Activated CD8-positive, alpha-beta T cell treated with anti-CD3 and anti-CD28 coated beads for 36 hours (primary cell): ENCODE measurements at places on chromosomes 16 and 17. TPM values are rescaled to one million over a fixed set of nuclear protein-coding genes. Genes with fewer than 3 reads are reported as not detected.
A peak's percentile ranks its signal among the peaks of the same experiment; 100 is the strongest.

- DNase-seq, result no peak
Measured at GRCh38 chr16:55687802-55688201, 32.0 kb downstream of the SLC6A2 start.

DNA sequence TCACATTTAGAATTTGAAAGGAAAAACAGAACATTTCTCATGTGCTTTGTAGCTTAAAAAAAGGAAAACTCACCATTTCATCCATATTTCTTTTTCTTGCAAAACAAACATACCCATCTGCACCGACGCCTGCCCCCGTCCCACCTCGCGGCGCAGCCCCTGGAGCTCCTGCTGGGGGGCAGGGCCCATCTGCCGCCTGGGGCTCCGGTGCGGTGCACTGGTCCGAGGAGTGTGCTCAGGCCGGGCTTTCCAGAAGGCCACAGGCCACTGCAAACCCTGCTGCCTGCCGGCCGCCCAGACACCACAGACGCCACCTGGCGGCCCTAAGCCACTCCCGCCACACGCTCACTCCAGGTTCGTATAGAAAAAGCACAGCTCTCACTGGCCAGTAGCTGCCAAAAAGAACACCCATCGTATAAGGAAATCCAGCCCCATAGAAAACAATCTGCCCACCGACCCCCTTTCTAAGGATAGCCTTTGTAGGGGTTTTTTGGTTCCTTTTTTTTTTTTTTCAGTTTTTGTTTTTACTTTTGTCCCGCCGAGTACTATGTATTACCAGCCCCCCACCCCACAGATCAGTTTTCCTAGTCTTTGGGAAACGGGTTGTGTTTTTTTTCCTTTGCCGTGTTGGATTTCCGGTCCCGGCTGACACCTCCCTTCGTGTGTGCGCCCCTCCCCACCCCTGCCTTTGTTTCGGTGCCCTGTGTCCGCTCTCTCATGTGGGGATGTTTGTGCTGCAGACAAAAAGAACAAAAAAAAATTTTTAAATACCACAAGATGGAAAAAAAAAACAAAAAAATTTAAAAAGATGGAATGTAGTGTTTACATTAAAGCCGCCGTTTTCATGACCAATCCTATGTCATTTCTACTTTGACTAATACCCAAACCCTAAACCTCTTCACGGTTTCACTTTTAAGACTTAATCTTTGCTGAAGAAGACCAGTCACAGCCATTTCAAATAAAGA lies 68.8 kb downstream of the AMFR start:
- peak; percentile 71 for DNase-seq

- DNase-seq, result peak; percentile 31
Measured at GRCh38 chr17:336110-337021, 16.2 kb downstream of the RPH3AL start.

- no peak for DNase-seq
Measured at GRCh38 chr17:49456183-49456965, 38.7 kb upstream of the NGFR start.

DNA sequence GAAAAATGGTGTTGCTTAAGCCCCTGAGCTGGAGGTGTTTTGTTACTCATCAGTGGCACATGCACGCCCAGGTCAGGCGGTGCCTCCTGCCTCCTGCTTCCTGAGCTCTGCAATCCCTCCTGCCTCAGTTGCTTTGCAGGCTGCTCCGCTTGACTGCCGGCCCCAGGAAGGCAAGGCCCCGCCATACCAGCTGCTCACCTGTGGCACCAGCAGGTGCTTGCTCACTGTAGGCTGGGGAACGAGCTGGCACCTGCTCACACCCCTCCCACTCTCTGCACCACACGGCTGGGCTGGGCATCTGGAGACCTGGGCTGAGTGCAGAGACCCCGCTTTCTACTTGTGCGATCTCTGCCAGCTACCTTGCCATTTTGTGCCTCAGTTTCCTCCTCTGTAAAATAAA lies 200.2 kb downstream of the RBFOX3 start:
- DNase-seq, result no peak

GRCh38 chr16:64952177-64952576 lies 169.7 kb downstream of the CDH11 start:
- no peak for DNase-seq

DNA sequence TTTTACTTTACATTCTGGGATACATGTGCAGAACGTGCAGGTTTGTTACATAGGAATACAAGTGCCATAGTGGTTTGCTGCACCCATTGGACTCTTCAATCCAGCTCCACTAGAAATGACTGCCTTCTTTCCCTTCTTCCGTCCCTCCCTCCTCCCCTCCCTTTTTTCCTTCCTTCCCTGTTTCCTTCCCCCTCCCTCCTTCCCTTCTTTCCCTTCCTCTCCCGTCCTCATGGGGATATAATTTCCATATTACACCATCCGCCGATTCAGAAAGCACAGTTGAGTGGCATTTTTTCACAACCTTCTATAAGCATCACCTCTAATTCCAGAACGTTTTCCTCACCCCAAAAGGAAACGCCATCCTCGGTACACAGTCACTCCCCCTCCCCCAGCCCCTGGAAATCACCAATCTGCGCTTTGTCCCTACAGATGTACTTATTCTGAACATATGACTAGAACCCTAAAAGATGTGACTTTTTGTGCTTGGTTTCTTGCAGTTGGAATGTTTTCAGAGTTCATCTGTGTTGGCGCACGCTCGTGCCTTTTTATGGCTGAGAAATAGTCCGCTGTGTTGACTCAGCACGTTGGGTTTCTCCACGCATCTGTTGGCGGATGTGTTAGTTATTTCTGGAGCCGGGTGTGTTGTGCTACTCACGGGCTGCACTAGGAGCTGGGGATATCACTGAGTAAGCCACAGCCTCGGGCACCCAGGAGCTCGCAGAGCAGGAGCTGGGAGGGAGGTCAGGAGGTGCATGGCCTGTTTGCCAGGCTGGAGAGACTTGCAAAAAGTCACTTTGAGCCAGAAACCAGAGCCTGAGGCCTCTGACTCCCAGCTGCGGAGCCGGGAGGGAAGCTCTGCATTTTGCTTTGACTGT lies 336.4 kb downstream of the SEC14L1 start:
- DNase-seq, result peak; percentile 62

DNA sequence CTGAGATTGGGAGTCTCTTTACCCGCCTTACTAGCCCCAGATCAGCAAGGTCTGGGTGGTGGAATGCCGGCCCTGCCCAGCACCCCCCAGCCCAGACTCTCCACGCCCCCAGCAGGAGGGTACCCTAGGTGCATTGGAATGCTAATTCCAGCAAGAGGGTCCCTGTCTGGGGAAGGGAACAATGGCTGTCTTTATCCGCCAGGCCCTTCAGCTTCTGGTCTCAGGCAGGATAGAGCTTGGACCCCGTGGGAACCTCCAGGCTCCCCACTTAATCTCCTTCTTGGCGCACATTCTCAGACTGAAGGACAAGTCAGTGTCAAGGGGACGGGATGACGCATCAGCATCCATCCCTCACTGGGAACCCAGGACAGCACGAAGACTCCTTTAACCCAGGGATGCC lies 85.1 kb downstream of the LITAF start:
- DNase-seq, result no peak

DNA sequence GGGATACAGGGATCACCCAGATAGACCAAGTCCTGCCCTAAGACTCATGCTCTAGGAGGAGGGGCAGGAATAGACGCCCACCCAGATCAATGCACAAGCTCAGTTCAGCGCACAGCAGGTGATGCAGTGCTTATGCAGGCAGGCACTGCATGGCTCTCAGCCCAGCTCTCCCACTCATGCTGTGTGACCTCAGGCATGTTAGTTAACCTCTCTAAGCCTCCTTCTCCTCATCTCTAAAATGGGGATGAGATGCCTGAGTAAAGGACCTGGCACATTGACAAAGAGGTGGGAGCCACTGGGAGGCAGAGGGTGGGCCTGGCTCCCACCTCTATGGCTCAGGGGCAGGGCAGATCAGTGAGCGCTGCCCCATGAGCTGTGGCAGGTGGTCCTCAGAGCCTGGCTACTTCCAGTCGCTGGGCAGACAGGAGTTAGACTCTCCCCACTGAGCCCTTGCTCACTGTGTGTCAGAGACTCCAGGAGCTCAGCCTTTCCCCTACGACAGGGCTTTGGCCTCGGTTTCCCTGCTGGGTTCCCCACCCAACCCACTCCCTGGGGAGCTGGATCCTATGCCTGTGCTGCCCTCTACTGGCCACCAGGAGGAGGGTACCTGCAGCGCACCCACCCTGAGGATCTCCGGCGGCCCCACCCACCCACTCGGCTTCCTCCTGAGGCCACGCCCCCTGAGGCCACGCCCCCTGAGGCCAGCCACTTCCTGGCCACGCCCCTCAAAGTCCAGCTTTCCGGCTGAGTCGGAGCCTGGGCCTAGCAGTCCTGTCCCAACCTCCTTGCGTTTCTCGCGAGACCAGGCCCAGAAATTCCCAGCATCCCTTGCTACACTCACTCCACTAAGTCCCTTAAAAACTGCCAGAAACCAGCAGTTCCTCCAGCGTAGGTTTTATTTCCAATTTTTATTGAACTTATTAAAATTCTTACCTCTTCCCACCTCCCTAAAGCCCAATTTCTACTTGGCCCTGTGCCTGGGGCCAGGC lies 196.1 kb downstream of the GSG1L start:
- DNase-seq, result peak; percentile 89

- no peak for DNase-seq
Measured at GRCh38 chr16:53414381-53414780, 19.9 kb upstream of the RBL2 start.

DNA sequence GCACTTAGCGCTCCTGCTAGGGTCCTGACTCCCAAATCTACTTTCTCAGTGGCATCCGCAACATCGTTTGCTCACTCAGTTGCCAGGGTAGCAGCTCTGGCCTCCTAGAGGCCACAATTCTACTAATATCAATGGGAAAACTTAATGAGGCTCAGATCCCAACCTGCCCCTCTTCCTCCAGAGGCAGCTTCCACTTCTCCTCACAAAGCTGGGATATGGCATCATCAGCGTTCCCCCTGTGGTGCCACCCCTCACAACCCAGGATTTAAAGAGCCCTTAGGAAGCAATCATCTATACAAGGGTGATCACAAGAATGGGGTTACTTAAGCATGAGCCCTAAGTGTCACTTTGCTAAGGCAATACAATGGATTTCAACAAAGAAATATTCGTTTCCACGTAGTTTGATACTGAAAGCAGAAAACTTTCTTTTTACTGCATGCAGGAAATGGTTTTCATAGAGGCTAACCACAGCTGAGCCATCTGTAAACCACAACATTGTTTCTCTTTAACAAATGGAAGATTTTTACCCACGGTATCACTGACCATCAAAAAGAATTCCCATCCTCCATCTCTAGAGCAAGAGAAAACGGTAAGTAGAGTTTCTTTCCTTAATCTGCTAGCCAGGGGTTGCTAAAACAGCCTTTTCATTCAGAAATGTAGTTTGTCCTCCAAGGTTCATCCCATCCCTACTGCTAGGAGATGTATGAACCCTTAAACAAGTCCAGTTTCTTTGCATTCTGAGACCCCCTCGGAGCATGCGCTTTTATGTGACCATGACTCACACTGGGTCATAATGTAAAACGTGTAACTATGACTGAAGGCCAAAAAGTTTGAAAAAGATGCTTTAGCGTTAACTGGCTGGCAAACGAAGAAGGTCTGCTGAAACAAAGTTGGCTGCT lies 68.3 kb upstream of the BCAR1 start:
- peak; percentile 33 for DNase-seq

DNA sequence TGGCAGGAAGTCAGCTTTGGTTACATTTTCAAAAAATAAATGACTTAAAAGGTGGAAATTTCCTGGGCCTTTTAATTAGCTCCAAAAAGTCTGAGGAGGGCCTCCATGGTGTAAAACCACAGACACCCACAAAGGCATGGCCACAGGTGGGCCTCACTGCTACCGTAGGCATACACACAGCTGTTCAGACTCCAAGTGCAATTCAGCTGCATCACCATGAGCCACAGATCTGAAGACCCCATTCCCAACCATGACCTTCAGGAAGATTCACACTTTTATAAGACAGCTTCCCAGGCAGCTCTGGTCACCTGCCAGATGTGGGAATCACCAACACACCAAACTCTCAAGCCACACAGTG lies 20.6 kb downstream of the CSNK2A2 start:
- DNase-seq, result peak; percentile 79

GRCh38 chr16:31038993-31039392 lies 5.6 kb downstream of the STX4 start:
- DNase-seq, result no peak

The CMTM2 gene
- total RNA-seq, result 0.29 TPM

The CRAMP1 gene
- total RNA-seq, result 15.7 TPM

The CHD9NB gene
- not detected for total RNA-seq

The CRHR1 gene
- total RNA-seq, result not detected

The CSH1 gene
- not detected for total RNA-seq
